Left hindlimb (tissue), 1 donor: ENCODE measurements at places on chromosomes 4 and X.

DNA sequence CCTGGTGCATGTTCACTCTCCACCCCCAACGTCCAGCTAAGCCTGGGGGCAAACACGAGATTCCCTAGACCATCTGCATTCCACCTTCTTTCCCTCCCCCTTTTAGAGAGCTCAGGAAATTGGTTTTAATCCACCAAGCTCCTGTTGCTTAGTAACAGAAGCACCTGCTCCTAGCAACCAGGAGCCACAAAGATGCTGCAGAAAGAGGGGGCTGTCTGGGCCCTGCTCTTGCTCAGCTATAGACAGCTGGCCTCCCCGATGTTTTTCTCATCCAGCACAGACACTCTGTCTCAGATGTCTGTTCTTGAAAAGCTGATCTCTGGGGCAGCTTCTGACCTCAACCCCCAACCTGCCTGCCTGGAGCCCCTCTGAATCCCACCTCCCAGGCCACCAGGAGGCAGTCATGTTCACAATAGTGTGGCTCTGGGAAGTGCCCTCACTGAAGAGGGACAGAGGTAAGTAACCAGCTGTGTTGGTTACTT, 71.5 kb downstream of the SLC16A2 start:
- no peak for DNase-seq

GRCh38 chr4:186260117-186260503, 5.9 kb upstream of the F11 start:
- DNase-seq = no peak

DNA sequence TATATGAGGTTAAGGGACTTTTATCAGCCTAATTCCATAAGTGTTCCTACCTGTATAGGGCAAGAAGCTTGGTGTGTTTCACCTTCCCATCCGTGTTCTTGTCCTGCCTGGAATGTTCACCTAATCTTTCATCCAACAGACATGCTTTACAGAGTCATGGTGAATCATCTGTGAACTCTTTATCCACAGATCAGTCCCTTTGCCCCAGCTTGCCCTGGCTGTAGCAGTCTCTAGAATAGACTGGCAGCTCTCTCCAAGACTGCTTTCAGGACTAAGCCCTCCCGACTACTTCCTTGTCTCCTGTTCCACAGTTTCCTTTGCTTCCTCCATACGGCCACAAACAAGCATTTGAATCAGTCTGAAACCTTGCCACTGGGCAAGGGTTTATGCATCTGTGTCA, 177.9 kb upstream of the IL15 start:
- DNase-seq = no peak

DNA sequence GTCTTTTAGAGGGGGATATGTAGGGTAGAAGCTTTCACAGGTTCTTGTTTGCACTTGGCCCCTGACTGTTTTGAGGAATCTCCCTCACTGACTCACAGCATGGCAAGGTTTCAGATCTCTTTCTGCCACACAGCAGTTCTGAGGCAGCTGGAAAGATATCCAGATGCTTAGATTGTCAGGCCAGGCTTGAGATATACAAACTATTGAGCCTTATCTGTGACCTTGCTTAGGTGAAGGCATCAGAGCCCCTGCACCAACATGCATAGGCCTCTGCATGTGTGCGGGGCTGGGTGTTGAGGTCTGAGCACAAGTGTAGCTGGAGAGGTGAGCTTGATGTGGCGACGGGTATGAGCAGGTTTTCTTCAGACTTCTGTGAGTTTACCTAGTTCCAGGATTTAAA, 80.9 kb upstream of the MSANTD1 start:
- no peak for DNase-seq
